Cardiac muscle cell (in vitro differentiated cells and primary cell): ENCODE measurements at places on chromosomes 13 and 19.

DNA sequence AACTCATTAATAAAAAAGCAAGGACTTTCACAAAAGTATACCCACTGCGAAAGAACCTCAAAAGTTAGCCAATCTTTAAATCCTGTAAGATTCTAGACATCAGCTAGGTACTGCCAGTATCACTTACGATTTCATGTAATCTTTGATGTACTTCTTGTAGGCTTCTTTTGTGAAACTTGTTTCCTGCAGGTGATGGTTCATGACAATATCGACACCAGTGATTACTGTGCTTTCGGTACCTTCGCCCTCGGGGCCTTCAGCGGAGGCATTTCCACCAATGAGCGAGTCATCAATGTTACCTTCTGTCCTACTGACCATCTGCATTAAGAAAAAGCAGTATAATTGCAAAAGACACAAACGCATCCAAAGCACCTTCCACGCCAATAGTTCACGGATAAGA lies 1.1 kb downstream of the TPT1 start:
- no peak for DNase-seq

GRCh38 chr19:2540646-2541454 lies 64.9 kb downstream of the GADD45B start:
- DNase-seq, result peak; percentile 97

GRCh38 chr19:29449371-29449770 lies 76.4 kb upstream of the VSTM2B start:
- DNase-seq, result no peak

- DNase-seq, result no peak
Observed at GRCh38 chr19:4984438-4984990, 15.6 kb downstream of the KDM4B start.

- DNase-seq, result no peak
Observed at GRCh38 chr19:35132254-35132653, 2.6 kb downstream of the LGI4 start.

GRCh38 chr19:45100201-45100600 lies 7.2 kb downstream of the PPP1R37 start:
- DNase-seq, result no peak

DNA sequence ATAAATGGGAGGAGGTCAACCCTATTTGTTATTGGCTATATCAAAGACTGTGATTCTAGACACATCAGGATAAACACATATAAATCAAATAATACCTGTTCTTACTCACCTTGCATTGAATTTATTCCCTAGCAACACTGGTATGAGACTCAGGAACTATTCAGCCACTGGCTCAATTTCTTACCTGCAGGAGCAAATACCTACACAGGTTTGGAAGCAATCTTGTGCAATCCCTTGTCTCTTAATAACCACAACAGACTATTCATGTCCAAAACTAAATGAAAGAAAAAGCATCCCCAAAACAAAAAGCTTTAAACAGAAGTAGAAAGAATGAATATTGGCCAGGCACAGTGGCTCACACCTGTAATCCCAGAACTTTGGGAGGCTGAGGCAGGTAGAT lies 55.5 kb downstream of the TBC1D4 start:
- no peak for DNase-seq

DNA sequence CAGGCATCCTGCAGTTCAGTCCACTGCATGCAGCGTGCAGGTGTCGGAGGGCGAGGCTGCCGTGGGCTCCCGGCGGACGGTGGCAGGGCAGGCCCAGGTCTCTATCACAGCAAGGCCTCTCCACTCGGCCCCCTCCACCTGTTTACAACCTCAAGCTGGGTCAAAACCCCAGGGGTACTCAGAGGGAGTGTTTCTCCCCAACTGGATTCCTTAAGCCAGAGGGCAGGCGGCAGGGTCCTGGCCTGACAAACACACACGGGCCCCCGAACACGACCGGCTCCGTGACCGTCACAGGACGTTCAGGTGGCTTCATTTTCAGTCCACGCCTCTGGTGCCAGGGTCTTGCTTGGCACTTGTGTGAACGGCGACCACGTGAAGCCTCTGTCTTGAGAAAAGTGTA lies 23.5 kb downstream of the RASA3 start:
- DNase-seq, result no peak

- DNase-seq, result peak; percentile 3
Observed at GRCh38 chr13:77397636-77398035, 70.7 kb upstream of the MYCBP2 start.

GRCh38 chr13:98741741-98742435 lies 10.6 kb downstream of the SLC15A1 start:
- no peak for DNase-seq

DNA sequence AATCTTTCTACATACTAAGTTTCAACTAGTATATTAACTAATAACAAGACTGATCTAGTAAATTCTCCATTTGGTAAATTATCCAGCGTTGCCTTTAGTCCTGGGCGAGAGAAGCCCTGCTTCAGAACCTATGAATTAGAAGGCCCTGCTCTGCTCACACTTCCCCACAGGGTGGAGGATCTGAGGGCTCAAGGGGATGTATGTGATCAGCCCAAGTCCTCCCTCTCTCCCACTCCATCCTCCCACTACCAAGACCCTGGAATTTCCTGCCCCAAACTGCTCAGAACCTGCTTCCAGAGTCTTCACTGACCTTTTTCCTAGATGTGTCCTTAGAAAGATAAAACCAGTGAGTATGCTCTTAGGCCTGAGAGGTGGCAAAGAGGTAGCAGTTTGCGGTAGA lies 91.6 kb downstream of the WDFY2 start:
- DNase-seq, result no peak

DNA sequence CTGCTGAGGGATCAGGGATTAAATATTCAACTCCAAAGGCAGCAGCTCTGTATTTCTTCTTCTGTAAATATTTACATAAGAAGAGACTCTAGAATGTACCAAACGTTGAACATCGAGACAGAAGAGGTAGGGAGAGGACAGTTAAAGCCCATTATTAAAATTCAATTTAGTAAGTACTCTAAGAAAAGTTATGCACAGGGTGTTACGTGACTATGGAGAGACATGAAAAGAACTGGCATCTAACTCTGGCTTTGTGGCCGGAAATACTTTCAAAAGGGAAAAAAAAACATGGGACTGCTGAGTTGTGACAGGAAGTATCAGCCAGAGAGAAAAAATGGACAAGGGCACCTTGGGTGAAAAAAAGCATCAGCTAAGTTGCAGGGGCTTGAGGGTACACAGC lies 36.7 kb downstream of the LNX2 start:
- DNase-seq, result peak; percentile 41

GRCh38 chr13:99064624-99065234 lies 86.9 kb upstream of the DOCK9 start:
- no peak for DNase-seq

GRCh38 chr19:50333235-50333736 lies 4.1 kb upstream of the KCNC3 start:
- peak; percentile 92 for DNase-seq

- DNase-seq, result peak; percentile 66
Observed at GRCh38 chr13:35139591-35139990, 197.5 kb downstream of the NBEA start.

DNA sequence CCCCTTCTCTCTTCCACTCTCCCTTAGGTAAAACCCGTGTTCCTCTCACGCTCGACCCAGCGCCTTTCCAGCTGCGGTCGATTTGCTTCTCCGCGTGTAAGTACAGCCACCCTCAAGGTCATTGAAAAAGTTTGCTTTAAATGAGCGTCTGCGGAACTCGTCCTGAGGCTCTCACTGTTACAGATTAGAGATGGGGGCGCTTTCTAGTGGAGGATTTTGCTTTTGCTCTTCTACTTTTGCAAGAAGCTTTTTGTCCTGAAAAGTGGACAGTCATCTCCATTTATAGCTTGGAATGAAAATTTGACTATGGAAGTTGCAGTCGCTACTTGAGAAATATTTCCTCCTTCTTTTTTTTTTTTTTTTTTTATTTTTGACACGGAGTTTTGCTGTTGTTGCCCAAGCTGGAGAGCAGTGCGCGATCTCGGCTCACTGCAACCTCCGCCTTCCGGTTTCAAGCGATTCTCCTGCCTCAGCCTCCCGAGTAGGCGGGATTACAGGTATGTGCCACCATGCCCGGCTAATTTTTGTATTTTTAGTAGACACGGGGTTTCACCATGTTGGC lies 595 bp upstream of the RAB20 start:
- no peak for DNase-seq

DNA sequence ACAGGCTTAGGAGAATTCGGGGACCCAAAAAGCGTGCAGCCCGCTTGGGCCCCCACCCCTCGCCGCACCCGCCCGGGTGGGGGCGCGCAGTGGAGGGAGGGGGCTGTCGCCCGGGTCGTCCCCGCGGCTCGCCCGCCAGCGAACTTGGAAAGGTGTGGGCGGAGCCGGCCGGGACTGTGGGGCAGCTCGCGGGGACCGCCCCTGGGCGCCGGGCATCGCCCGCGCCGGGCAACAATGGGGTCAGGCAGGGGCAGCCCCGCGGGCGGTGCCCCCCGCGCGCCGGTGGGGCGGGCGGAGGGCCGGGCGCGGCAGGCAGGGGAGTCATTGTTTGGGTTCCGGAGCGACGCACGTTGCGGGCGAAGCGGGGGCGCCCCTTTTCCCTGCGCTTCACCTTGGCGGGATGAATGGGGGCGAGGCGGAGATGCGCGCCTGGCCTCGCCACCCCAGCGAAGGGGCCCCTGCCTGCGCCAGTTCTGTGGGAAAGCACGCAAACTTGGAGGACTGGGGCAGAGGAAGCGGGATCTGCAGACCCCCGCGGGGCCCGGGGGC lies 647 bp upstream of the KLF12 start:
- peak; percentile 71 for DNase-seq

GRCh38 chr19:57664269-57665127 lies 4.2 kb upstream of the ZSCAN4 start:
- peak; percentile 88 for DNase-seq

DNA sequence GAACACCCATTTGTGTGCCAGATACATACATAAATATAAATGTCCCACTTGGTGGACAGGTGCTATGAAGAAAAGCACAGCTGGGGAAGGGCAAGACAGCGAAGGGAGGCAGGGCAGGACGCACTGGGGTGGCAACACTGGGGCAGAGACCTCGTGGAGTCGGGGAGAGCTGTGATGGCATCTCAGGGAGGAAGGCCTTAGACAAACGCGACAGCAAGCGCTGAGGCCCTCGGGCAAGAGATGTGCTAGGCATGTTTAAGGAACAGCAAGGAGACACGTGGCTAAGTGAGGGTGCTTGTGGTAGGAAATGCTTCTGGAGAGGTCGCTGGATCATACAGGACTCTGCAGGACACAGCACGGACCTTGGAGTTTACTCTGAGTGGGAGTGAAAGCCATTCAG lies 23.3 kb upstream of the CCNP start:
- no peak for DNase-seq

DNA sequence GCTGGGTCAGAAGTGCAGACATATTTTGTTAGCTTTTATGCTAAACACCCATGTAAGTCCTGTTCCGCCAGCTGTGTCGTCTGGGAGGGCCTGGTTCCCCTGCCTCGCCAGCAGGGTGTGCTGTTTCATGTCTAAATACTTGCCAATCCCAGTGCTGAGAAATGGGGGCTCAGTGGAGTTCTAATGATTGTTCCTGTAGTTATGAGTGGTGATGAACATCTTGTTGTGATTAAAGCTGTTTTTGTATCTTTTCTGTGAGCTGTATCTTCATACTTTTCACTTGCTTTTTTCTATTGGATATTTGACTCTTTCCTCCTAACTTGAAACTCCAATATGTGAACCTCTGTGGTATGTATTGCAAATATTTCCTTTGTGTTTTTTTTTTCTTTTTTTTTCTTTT lies 32.7 kb downstream of the KDM4B start:
- DNase-seq, result no peak
